ENCODE measurements at places on chromosomes 12 and 14. TPM values are rescaled to one million over a fixed set of nuclear protein-coding genes. Genes with fewer than 3 reads are reported as not detected.

DNA sequence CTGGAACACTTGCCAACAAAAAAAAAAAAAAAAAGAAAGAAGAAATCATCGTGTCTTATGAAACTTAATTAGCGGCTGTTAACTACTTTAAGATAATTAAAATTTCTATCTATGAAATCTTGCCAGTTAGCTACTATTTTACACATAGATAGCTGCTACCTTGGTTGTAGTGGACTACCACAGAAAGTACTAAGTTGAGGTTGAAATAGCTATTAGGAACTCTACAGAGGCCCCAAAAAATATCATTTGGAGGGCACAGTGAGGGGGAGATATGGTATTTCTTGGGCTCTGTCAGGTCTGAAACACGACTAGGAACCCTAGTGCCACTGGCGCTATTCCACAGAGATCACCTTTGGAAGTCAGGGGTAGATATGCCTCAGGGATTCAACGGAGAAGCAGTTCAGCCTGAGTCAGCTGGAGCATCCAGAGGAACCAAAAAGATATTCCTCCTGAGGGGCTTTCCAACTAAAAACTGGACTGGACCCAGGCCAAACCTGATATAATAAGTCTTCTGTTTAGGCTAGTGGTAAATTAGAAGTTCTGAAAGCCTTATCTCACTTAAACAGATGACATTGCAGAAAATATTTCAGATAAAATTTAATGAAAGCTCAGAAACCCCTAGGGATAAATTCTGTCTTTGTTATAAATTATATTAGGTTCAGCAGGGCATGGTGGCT is 126.1 kb downstream of the EPS8 start:
- no peaks in the 10 kb centered on the region for H3K36me3 ChIP-seq
- H3K27ac ChIP-seq = no peak overlapping the region
- H3K4me1 ChIP-seq = no peaks in the 10 kb centered on the region
- DNase-seq = no peak

GRCh38 chr12:66290716-66291200 is 11.5 kb upstream of the HELB start:
- H3K36me3 ChIP-seq = no peaks in the 10 kb centered on the region
- no peaks in the 10 kb centered on the region for H3K27me3 ChIP-seq
- H3K27ac ChIP-seq = no peak overlapping the region
- DNase-seq = no peak
- no peaks in the 10 kb centered on the region for H3K4me1 ChIP-seq

DNA sequence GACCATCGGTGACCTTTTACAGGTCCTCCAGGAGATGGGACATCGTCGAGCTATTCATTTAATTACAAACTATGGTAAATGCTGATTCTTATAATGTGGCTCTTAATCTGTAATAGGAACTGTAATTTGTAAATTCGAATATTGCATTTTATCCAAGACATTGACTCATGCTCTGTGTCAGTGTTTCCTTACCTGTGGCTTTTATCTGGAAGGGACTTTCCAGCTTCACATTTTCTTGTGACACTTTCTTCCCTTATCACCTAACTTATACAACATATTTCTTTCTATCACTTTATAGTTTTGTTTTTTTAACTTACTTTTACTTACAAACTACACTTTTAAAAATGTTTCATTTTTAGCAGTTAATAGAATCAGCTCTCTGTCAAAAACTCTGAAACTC is 14.8 kb downstream of the IRAK3 start:
- H3K27ac ChIP-seq = peak overlapping the region; percentile 27
- peaks cover 34% of the 10 kb centered on the region for H3K36me3 ChIP-seq
- H3K4me1 ChIP-seq = peaks cover 14% of the 10 kb centered on the region
- H3K4me3 ChIP-seq = no peak overlapping the region

GRCh38 chr12:52313461-52313860 is 7.7 kb downstream of the KRT83 start:
- DNase-seq = no peak
- no peak overlapping the region for H3K4me3 ChIP-seq
- H3K27ac ChIP-seq = no peak overlapping the region
- peaks cover 42% of the 10 kb centered on the region for H3K27me3 ChIP-seq

DNA sequence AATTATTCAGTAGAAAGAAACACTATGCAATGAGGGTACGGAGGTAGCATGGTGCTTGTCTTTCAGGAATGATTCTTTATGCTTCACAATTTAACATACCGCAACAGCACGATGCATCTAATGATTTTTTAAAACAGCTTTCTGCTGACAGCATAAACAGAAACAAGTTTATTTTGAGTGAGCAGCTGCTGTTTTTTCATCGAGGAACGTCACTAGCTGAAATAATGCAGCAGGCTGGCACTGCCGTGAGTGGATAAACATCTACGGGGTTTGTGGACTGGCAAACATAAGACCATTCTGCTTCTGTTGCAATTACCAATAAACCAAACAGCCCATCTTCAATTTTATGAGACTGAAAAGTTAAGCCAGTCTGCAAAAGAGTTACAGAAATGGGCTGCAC is 871.8 kb downstream of the RPS29 start:
- no peak overlapping the region for H3K27ac ChIP-seq
- no peaks in the 10 kb centered on the region for H3K27me3 ChIP-seq
- no peaks in the 10 kb centered on the region for H3K4me1 ChIP-seq

DNA sequence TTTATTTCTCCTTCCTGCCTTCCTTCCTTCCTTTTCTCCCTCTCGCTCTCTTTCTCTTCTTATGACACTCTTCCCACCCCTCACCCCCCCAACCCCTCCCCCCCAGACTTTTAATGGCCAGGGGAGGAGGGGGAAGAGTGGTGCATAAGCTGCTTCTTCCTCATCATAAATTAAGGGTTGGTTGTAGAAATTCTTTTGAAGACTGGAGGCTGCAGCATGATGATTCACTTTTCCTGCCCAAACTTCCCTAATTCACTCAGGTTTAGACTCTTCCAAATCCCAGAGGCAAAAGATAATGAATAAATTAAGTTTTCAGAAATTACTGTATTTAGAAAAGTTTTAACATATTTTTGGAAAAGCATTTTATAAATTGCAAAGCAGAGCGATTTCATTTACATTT is 58.2 kb downstream of the GRIP1 start:
- DNase-seq = no peak
- no peaks in the 10 kb centered on the region for H3K27me3 ChIP-seq
- no peak overlapping the region for H3K27ac ChIP-seq
- peaks cover 3% of the 10 kb centered on the region for H3K4me1 ChIP-seq

GRCh38 chr14:67010602-67011001 is 178.6 kb upstream of the GARIN2 start:
- no peaks in the 10 kb centered on the region for H3K36me3 ChIP-seq
- H3K4me1 ChIP-seq = no peaks in the 10 kb centered on the region
- no peaks in the 10 kb centered on the region for H3K27me3 ChIP-seq
- no peak overlapping the region for H3K27ac ChIP-seq
- DNase-seq = no peak

DNA sequence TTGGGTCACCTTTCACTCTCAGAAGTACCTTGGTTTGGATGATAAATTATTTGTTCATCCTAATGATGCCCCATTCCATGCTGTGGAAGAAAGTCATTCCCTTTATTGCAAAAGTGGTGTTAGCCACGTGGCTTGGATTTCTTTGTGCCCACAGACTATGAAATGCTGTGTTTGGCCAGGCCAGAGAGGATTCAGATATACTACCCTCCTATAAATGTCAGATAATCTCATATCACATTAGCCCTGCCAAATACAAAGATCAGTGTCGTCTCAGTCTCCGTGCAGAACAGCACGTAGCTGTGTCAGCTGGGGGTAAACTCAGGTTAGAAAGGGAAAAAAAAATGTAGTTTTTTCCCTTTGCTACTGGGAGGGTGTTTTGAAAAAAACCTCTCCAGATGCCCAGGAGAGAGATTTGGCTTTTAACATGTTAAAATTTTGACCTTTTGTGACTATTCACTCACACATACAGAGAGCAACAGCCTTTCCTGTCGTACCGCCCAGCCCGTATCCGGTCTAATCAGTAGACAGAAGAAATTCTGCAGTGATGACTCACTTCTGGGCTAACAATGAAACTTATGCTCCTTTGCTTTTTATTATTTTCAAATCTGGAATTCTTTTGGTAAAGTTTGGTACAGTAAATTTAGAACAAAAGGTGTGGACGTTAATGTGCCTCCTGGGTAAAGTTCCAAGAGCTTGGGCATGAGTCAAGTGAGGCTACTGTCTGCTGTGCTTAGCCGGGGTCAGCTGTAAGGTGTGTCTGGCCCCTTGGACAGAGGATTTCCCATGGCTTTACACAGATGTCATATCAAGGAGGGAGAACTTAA is 8.5 kb upstream of the PTPRB start:
- no peak for DNase-seq
- H3K27ac ChIP-seq = no peak overlapping the region
- no peak overlapping the region for H3K4me3 ChIP-seq
- no peaks in the 10 kb centered on the region for H3K27me3 ChIP-seq
- no peaks in the 10 kb centered on the region for H3K36me3 ChIP-seq
- H3K4me1 ChIP-seq = no peaks in the 10 kb centered on the region

NKX2-8 gene
- not detected for polyA plus RNA-seq

- peak; percentile 85 for DNase-seq
- peaks cover 5% of the 10 kb centered on the region for H3K4me1 ChIP-seq
- H3K27ac ChIP-seq = no peak overlapping the region
- H3K27me3 ChIP-seq = no peaks in the 10 kb centered on the region
- no peak overlapping the region for H3K4me3 ChIP-seq
- H3K36me3 ChIP-seq = no peaks in the 10 kb centered on the region
These were observed 16.4 kb upstream of the SP7 start for GRCh38 chr12:53352331-53353256.

- no peaks in the 10 kb centered on the region for H3K27me3 ChIP-seq
- H3K4me1 ChIP-seq = peaks cover 4% of the 10 kb centered on the region
- no peak overlapping the region for H3K4me3 ChIP-seq
- no peak overlapping the region for H3K27ac ChIP-seq
- H3K36me3 ChIP-seq = peaks cover 21% of the 10 kb centered on the region
- no peak for DNase-seq
These were observed 85.0 kb downstream of the RNF34 start for GRCh38 chr12:121484967-121485366.

DNA sequence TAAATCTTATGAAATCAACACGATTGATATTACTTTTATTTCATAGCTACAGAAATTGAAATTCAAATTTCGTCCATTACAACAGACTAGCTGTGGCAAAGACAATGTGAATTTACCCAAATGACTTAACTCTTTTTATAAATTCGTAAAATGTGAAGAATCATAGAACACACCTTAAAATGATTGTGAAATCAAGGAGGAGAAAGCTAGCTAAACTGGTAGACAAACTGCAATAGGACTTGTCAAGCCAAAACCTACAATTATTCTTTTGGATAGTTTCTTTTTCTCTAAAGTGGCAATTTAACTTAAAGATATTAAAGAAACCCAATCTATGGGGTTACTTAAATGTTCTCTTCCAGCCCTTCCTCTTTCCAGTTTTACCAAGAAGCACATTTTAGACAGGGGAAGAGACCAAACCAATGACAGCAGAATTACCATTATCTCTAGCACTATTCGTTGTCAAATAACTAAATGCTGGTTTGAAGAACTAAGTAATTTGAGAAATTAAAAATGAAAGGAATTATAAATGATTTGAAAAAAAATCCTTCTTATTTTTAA is 807 bp upstream of the SLC16A7 start:
- H3K4me3 ChIP-seq = peak overlapping the region; percentile 91
- H3K4me1 ChIP-seq = peaks cover 41% of the 10 kb centered on the region
- peak overlapping the region; percentile 93 for H3K27ac ChIP-seq
- no peak for DNase-seq
- H3K27me3 ChIP-seq = no peaks in the 10 kb centered on the region
- H3K36me3 ChIP-seq = no peaks in the 10 kb centered on the region

Measured in CD14-positive monocyte (primary cell).